ENCODE measurements at places on chromosomes 3 and 15. TPM values are rescaled to one million over a fixed set of nuclear protein-coding genes. Genes with fewer than 3 reads are reported as not detected.

The LRRIQ4 gene
- not detected for total RNA-seq

The ADCY5 gene
- total RNA-seq, result 1.4 TPM

The OIP5 gene
- total RNA-seq, result 2.2 TPM

The CERS3 gene
- total RNA-seq, result 132 TPM

The RHCG gene
- 24.2 TPM for total RNA-seq

DNA sequence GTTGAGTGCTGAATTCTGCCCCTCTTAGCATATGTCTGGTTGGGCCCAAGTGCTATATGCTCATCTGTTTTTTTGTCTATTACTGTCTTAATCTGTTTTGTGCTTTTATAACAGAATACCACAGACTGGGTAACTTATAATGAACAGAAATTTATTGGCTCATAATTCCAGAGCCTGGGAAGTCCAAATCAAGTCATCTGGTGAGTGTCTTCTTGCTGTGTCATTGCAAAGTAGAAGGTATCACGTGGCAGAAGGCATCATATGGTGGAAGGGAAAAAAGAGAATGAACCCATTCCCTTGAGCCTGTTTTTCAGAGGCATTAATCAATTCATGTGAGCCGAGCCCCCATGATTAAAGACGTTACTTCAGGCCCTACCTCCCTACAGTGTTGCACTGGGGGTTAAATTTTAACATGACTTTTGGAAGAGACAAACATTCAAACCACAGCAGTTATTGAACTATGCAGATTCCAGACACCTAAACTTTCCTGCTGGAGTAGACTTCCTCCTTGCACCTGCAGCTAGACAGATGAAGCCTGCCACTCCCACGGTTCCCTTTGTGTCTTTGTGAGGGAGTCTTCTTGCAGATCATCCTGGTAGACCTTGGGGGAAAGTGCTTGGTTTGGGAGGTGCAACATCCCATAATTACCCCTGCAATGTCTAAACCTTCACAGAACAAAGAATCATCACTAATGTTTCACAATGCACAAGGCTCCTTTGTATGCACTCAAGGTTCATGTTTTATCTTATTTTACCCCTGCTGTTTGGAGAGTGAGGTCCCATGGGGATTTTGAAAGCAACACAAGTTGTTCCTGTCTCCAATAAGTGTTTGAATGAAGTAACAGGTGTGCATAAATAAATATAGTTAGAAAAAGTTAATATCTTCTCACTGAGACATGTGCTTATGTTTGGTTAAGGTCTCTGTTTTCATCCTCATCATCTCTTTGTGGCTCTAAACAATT is 64.7 kb upstream of the XCR1 start:
- no peak for DNase-seq

- no peak for DNase-seq
Measured at GRCh38 chr3:17742880-17743657, 638 bp upstream of the TBC1D5 start.

DNA sequence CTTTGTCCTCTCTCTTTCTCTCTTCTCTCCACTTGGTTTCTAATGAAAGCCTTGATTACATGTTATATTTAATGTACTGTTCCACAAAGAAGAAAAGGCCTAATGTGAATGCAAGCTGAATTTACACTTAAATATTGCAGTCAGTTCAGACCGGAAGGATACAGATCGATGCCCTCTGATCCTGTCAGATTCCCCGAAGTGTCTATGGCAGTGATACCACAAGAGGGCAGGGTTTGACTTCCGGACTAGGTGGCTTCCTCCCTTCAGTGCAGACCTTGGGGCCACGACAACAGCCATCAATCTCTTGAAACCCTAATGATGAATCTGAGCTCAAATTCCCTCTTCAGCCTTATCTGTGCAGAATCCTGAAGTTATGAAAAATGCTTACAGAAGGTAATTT is 29.5 kb downstream of the AGTR1 start:
- DNase-seq, result no peak

DNA sequence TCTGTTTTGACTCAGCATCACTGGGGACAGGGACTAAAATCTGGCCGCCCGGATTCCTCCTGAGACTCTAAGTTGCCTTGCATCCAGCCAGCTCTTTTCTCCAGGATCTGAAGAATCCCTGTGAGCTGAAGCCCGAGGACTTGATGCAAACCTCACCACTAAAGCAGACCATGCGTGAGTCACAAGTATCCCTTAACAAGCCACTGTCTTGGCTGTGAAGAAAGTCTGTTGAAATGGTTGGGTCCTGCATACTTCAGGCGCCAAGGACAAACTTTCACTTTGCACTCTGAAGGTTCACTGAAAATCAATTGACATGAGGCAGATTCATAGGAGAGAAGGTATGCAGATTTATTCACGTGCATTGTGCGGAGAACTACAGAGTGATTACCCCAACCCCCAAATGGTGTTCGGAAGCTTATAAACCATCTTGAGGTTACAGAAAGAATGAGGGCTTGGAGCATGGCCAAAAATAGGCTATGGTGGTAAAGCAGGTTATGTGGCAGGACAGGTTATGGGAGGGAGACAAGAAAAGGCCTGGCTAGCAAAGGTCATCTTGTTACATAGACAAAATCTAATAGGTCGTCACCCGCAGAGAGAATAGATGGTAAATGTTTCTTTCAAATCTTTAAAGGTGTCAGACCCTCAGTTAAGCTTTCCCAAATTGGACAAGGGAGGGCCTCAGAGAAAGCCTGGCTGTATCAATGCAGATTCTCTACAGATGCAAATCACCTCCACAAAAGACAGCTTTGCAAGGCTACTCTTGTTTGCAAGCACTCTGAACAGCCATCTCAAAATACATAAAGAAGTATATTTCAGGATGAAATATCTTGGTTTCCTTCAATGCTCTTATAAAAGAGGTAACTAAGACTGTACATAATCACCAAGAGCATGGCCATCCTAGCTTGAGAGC is 126.3 kb upstream of the PLAAT1 start:
- DNase-seq, result no peak

DNA sequence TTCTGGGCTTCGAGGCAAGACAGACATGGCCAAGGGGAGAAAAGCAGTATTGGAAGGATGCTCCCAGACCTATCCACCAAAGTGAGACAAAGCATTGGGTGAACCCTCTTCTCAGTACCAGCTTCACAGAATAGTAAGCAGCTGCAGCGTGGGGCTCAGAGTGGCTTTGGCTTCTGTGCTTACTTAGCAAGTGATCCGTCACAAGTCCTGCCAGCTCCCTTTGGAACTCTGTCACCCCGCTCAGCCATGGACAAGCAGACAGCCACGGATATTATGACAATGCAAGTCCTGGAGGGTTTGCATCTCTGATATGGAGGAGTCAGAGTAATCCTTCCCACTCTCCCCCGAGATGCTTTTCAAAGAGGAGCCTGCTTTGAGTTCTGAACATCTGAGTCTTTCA is 90.8 kb downstream of the SLCO3A1 start:
- no peak for DNase-seq

GRCh38 chr3:78889348-78889747 is 878.5 kb downstream of the ROBO1 start:
- no peak for DNase-seq

- DNase-seq, result no peak
Measured at GRCh38 chr3:25114532-25114931, 313.5 kb upstream of the RARB start.

DNA sequence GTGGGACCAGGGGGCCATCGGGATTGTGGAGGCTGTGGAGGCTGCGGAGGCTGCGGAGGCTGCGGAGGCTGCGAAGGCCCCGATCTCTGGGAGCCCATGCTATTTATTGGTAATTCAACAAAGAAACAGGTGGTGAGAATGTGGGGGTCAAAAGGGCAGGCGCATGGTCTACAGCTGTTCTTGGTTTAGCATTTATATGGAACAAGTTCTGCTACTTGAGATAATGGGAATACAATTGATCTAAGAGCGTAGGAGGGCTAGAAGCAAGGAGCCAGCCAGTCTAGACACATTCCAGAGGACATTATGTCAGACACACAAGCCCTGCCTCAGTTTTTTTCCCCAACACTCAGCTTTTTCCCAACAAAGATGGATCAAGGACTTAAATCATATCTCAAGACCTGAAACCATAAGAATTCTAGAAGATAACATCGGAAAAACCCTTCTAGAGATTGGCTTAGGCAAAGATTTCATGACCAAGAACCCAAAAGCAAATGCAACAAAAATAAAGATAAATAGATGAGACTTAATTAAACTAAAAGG is 20.1 kb downstream of the C3orf80 start:
- no peak for DNase-seq

DNA sequence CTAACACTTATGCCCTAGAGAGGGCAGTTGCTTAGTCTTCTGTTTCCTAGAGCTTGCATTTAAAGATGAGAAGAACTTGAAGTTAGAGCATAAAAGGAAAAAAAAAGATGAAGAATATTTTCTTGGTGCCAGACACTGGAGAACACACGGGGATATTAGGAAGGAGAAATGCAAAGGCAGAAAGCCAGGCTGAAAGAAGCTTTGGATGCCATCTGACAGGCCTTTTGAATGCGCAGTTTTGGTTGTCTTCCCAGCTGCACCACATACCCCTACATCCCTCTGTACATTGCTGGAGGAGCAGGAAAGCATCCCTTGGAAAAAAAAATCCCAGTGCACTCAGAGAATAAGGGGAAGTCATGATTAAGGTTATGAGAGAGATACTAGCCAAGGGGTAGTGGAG is 378.9 kb downstream of the GAP43 start:
- DNase-seq, result no peak

All from suprapubic skin (tissue), 4 donors.